Common myeloid progenitor, CD34-positive (primary cell): ENCODE measurements at places on chromosomes 1 and 21.

DNA sequence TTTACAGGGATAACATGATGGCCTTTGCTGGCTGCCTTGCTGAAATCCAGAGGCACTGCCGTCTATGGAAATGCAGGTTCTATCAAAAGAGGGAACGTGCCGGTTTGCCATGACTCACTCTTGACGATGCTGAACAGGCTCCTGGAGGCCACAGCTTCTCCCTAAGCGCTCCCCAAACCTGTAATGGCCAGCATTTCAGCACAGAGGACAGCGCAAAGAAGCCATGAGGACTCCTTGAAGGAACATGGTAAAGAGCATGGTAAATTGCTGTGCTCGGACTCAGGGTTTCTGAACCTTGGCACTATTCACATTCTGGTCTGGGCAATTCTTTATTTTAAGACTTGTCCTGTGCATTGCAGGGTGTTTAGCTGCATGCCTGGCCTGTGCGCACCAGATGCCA lies 217.5 kb downstream of the CAMTA1 start:
- no peak for DNase-seq

- DNase-seq, result no peak
Measured at GRCh38 chr1:168654198-168654915, 74.6 kb downstream of the DPT start.

DNA sequence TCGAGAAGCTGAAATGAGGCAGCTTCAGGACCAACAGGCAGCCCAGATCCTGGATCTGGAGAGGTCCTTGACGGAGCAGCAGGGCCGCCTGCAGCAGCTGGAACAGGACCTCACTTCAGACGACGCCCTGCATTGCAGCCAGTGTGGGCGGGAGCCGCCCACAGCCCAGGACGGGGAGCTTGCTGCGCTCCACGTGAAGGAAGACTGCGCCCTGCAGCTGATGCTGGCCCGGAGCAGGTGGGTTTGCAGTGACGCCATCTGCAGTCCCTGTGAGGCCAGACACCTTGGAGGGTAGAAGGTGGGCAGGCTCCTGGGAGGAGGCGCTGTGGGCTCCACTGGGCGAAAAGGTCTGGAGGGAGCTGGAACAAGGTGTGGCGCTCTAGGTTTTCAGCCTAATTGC lies 39.7 kb downstream of the PCNT start:
- no peak for DNase-seq

DNA sequence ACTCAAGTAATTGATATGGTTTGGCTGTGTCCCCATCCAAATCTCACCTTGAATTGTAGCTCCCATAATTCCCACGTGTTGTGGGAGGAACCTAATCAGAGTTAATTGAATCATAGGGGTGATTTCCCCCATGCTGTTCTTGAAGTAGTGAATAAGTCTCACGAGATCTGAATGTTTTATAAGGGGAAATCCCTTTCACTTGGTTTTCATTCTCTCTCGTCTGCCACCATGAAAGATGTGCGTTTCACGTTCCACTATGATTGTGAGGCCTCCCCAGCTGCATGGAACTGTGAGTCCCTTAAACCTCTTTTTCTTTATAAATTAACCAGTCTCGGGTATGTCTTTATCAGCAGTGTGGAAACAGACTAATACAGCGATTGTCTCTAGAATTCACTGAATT lies 135.4 kb downstream of the BACH1 start:
- no peak for DNase-seq

GRCh38 chr1:162070094-162070748 lies 730 bp downstream of the NOS1AP start:
- DNase-seq, result peak; percentile 53

DNA sequence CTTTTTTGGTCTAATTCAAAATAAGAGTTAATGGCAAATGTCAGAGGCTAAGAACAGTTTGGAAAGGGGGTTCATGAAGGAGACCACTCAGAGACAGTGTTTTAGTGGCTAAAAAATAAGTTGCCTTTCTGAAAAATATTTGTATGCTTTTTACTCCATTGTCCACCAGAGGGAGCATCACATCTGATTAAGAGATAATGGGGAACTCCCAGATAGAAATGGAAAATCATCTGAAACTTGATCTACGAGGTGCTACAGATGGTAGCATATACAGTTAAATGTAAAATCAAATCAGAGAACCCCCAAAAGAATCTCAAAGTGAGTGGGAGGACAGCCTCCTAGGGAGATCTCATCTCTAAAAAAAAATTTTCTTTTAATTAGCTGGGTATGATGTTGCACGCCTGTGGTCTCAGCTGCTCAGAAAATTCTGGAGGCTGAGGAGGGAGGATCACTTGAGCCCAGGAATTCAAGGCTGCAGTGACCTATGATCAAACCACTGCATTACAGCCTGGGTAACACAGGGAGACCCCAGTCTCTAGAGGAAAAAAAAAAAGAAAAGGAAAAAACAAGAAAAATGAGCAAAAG lies 9.7 kb downstream of the SMYD3 start:
- peak; percentile 88 for DNase-seq

DNA sequence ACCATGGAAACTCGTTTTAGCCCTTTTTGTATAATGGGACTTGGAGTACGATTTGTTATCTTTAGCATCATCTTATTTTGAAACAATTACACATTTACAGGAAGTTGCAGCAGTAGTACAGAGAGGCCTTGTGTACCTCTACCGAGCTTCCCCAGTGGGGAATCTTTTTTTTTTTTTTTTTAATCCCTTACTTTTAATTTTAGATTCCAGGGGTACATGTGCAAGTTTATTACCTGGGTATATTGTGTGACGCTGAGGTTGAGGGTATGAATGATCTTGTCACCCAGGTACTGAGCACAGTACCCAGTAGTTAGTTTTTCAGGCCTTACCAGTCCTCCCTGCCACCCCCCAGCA lies 45.9 kb downstream of the HHAT start:
- no peak for DNase-seq

GRCh38 chr1:202791077-202791747 lies 17.0 kb downstream of the KDM5B start:
- DNase-seq, result peak; percentile 52
